ENCODE measurements at places on chromosomes 16 and 17.

GRCh38 chr17:77378318-77379064, 237.7 kb downstream of the SEC14L1 start:
- no peak for DNase-seq

GRCh38 chr17:5913032-5913531, 157.1 kb upstream of the WSCD1 start:
- DNase-seq, result no peak

DNA sequence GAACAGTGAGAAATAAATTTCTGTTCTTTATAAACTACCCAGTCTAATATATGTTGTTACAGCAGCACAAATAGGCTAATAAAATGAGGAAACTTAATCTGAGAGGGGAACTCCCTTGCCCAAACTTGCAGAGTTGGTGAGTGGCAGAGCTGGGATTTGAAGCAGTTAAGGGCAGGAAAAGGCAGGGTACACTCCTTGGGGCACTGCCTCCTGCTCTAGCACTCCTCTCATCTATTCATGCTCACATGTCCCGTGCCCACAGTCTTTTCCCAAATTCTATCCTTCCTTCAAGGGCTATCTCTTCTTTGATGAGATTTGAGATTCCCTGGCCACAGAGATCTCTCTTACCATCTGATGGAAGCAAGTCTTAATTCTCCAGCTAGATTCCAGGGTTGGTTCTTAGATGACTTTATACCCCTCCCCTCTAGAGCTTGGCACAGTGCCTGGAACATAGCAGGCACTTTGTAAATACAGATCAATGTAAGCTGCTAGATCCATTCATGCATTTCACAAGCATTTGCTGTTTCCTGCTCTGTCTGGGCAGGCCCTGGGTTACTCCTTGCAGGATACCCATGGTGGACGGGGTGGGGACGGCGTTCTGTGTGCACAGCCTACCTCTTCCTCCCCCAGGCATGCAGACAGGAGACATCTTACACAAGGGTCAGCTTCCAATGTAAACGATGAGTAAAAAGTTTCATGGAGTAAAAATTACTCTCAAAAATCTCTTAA, 39.2 kb upstream of the ABCC12 start:
- no peak for DNase-seq

GRCh38 chr17:21282231-21282630, 2.3 kb upstream of the MAP2K3 start:
- DNase-seq, result no peak

DNA sequence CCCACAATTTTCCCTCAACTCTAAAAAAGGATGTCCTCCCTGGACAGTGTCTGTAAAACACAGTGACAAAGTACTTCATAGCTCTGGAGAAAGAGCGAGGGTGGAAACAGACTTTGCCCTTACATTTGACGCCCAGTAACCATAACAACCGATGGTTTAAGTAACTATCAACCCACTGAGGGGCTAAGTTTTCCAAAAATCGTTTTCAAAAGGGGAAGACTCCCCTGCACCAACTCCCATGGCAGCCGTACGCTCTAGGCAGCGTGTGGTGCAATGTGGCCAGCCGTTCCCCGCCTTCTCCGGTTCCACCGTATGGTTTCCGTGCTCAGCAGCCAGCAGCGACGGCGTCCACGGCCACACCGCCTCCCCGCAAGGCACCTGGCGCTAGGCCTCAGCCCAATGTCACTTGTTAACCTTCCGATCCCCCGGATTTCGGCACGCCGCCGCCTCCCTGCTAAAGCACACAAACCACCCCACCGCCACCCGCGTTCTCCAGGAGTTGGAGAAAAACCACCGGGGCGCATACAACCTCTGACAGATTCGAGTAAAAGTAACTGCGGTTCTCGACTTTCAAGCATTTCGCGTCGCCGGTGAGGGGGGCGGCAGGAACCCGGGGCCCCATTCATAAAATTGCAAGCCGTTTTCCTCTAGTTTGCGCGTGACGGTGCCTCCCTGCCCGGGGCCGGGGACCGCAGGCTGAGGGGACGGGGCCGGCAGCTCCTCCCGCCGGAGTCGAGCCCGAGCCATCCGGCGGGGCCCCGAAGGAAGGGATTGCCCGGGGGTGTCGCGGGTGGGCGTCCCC, 661 bp downstream of the TEX2 start:
- DNase-seq, result peak; percentile 35

DNA sequence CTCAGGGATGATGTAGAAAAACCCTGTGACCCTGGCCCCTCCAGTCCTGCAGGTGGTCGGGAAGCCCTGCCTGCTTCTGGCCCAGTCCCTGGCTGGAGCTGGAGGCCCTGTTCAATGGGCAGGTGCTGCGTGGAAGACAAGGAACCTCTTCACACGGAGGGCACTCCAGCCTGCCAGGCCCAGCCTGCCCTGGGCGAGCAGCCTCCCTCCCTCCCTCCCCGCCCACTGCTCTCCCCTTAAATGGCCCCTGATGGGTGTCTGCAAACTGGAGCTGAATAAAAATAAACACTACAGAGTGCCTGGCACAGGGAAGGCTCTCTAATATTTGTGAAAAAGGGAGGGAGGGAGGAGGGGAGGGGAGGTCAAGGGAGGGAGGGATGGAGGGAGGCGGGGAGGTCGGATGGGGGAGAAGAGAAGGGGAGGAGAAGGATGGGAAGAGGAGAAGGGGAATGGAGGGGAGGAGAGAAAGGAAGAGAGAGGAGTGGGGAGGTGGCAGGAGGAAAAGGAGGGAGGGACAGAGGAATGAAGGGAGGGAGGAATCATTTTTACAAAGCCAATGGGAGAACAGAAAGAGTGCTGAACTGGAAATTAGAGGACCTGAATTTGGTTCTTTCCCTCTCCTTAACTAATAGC, 222.8 kb upstream of the TNRC6C start:
- DNase-seq, result no peak

DNA sequence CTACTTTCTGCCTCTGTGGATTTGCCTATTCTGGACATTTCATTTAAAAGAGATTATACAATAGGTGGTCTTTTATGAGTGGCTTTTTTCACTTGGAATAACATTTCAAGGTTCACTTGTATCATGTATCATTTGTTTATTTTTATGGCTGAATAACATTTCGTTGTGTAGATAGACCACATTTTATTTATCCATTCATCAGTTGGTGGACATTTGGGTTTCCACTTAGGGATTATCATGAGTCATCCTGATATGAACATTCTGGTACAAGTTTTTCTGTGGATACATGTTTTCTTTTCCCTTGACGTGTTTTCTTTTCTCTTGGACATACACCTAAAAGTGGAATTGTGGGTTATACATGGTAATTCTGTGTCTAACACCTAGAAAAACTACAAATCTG, 25.3 kb downstream of the PRSS54 start:
- no peak for DNase-seq

DNA sequence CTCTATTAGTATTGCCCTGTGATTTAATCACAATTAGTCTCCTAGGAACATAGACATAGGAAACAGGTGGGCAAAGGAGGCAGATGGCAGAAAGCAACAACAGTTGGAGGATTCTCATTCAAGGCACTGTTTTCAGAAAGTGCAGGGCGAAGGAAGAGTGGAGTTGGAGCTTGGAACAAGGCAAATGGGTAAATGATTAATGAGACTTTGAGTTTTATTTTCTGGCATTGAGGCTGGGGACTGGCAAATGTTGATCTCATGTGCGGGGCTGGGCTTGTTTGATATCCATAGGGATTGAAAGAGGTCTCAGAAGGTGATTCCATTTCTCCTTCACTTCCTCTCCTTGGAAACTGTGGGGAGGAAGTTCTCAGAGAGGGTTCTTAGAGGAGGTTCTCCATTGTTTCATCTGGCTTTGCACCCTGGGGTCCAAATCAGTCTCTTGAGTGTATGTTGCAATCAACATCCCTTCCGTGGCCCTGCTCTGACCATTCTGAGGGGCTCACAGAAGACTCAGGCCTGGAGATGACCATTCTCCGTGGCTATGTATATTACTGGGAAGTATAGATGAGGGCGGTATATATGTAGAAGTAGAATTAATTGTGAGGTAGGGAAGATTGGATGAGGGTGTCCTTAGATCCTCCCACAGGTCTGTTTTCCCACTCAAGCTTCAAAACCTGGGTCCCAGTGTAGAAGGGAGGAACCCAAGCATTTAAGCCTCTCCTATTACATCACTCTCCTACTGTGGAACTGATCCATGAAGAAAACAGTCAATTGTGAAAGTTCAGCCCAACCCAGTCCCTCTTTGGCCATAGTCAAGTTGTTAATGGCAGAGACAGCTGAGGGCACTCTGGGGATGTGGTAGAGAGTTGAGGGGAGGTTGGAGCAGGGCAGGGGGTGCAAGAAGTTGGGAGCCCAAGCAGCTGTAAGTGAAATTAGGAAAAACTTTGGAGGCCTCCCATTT, 36.5 kb upstream of the SRSF1 start:
- DNase-seq, result no peak

- no peak for DNase-seq
Observed at GRCh38 chr16:80680046-80680445, 124.4 kb downstream of the CDYL2 start.

GRCh38 chr17:18960803-18961511, 9.0 kb downstream of the SLC5A10 start:
- DNase-seq, result peak; percentile 53

DNA sequence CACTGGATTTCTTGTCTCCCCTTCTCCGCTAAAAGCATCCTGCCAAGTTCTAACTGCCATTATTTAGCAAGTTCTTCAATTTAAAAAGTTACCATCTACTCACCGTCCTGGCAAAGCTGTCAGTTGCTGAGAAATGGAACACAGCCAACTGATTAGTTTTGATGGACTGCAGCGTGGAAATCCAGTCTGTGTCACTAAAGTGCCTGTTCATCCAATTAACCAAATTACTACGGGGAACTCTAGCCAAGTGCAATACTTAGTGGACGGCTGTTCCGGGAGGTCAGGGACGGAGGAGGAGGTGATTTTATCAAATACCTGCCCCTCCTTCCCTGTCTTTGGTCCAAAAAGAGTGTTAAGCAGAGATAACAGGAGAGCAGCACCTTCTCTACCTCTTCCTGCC, 260.7 kb downstream of the MAF start:
- no peak for DNase-seq

DNA sequence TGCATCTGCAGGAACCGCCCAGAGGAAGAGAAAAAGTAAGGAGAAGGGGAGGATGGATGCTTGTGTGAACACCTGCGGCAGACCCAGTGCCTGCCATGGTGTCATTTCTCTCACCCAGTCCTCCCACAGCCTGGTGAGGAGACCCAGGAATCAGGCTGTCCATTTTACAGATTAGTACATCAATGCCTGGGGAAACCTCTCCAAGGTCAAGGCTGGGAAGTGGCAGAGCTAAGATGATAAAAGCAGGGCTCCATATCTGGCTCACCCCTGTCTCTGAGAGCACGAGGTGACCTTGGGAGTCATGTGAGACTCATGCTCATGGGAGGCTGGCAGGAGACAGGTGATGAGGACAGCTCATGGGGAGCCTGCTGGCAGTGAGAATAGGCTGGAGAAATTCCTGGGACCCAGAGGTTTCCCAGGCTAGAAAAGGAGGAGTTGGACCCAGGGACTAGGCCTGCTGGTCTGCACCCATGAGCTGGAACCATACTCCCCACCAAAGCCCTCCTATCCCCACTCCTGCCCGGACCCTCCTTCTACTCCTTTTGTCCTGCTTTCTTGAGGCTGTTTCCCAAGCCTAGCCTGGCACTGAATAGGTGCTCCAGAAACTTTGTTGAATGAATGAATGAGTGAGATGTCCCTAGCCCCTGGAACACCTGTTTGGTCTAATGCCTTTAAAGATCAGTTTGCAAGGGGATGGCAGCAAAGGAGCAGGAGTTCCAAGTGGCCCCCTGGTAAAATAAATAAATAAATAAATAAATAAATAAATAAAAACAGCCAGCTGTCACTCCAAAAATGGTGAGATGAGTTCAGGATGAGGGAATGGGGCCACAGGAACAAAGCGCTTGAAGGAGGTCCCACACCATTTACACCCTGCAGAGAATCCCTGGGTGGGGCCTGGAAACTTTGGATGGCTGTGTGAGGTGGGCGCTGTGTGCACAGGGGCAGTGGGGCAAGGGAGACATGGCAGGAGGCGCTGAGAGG, 1.6 kb downstream of the ZNF629 start:
- no peak for DNase-seq

DNA sequence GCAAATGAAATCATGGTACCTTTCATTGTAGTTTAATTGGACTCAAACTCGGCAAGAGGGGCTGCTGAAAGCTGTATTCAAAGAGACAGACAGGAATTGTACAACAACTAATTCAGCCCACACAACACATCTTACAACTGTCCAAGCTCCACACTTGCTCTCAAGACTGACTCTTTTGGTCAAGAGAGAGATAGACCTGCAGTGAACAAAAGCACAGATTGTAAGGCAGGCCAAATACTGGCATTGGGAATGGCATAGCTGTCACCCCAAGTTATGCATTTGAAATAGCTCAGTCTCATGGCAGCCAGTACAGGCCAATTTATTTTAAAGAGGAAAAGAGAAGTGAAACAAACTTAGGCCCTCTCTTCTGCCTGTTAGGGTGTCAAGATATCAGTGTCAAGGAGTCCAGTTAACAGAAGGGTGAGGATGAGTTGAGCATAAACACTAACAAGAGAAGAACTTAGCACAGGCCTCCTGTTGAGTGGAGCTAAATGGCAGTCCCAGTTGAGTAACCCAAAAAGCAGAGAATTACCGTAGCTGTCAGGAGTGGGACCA, 215.7 kb downstream of the IRX3 start:
- DNase-seq, result no peak

DNA sequence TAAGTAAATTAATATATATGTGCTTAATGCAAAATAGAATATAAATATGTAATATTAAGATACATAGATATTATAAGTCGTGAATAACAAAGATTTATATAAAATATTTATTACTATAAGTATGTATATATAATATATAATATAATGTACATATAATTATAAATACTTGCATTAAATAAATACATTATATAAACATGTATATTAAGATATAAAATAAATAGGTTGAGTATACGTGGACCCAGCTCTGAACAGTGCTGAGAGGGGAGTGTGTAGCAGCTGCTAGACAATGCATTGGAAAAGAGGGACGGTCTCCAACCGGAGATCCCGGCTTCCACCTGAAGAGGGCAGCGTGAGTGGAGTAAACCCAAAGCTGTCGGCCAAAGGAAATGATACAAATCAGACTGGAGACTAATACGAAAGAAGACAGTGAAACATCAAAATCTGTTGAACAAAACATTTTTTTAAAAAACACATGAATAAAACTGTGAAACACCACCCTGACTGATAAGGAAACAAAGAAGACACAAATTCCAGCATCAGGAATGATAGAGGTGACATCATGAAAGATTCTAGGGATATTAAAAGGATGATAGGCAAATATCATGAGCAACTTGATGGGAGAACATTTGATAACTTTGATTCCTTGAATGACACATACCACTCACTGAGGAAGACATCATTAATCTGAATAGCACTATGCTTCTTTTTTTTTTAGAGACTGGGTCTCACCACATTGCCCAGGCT, 125.4 kb upstream of the CHMP6 start:
- DNase-seq, result peak; percentile 41

GRCh38 chr17:59753522-59754467, 46.3 kb downstream of the VMP1 start:
- DNase-seq, result no peak

Data from stimulated activated CD8-positive, alpha-beta memory T cell treated with anti-CD3 and anti-CD28 coated beads, Interleukin-7, amount 100 ng/mL, for 4 hours (primary cell).